ENCODE measurements at places on chromosomes 5 and 9.

GRCh38 chr9:134575901-134576176 is 65.8 kb upstream of the COL5A1 start:
- DNase-seq, result no peak

- DNase-seq, result no peak
Measured at GRCh38 chr5:59065554-59065953, 482.7 kb downstream of the RAB3C start.

GRCh38 chr9:81477669-81478068 is 211.7 kb downstream of the TLE1 start:
- DNase-seq, result no peak

- no peak for DNase-seq
Measured at GRCh38 chr9:84002344-84002743, 21.7 kb downstream of the RMI1 start.

GRCh38 chr5:169647566-169647965 is 10.5 kb downstream of the DOCK2 start:
- no peak for DNase-seq

DNA sequence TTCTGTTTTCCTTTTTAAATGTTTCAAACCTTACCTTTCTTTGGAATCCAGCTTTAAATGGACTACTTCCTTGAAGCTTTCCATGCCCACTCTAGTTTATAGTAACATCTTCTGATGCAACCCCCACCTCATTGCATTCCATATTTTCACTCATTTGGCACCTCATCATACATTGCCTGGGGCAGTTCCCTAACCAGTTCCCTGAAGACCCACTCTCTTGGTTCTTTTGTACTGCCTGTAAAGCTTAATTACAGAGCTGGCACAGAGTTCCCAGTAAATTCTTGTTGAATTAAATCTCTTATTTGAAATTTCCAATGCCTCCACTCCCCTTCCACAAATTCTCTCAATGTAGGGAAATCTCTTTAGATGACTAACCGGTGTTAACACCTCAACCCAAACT is 257.2 kb downstream of the ARRDC3 start:
- DNase-seq, result no peak

DNA sequence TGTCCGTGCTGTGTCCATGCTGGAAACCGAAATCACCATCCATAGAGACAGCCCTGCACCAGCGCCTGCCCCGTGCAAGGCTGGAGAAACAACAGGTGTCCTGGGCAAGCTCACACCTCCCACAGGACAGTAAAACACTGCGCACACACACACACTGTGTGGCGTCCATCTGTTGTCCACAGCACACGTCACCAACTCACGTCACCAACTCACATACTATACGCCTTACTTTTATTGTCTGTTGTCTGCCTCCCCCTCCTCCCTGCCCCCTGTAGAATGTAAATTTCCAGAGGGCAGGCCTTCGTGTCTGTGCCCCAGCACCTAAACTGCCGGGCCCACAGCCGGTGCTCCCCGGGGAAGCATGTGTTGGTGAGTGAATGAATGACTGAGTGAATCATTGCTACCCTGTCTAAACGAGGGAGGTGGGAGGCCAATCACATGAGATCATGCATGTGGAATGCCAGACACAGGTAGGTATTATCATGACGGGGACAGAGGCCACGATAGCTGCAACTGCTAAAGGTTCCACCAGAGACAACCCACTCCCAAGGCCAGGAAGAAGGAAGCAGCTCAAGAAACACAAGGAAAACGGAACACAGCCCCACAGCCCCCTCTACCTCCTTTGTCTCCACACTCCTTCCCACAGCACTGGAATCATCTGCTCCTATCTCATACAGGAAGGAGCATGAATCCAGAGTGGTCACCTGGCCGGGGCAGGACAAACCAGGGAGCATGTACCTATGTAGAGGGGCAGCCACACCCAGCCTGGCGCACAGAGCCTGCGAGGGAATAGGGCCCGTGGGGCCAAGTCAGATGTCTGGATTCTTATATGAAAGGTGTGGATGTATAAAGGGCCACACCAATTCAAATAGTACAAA is 41.9 kb downstream of the STK10 start:
- DNase-seq, result no peak

DNA sequence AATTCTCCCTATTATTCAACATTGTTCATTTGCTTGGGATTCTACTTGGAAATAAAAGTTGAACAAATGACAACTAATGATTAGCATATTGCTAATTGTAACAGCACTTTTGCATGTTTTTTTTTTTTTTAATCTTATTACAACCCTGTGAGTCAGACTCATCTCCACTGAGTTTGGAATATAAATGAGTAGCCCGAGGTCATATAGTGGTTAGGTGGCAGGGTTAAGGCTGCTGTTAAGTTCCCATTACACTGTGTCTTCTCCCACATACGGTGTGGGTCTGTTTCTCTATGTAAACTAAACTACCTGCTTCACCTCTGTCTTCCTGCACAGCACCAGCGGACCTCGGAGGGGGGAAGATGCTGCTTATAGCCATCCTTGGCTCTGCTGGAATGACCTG is 92.4 kb downstream of the EQTN start:
- no peak for DNase-seq
